Effector CD8-positive, alpha-beta T cell (primary cell): ENCODE measurements at places on chromosomes 1 and 21.

DNA sequence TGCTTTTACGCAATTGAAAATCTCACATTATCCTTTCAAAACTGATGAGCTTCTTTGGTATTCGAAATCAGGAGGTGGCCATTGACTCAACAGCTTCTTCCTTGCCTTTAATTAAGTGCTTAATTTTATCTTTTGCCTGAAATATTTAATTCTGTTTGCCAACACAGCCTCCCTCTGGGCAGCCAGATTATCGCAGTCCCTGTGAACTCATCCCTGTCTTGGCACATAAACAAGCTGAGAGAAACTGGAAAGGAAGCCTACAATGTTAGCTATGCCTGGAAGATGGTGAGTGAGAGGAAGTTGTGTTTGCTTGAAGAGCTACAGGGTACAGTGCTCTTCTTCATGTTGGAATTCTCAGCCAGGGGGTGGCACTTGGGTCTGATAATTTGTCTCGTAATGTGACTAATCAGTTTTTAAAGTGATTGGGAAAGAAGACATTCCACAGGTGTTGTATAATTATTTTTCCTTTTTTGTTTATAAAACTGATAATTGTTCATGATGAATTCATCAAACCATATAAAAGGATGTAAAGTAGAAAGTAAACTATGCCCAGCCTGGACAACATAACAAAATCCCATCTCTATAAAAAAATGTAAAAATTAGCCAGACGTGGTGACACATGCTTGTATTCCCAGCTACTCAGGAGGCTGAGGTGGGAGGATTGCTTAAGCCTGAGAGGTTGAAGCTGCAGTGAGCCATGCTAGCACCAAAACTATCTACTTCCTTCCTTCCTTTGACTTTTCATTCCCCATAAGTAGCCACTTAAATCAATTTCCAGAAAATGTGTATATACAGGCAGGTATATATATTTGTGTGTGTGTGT, 90.1 kb upstream of the RAVER2 start:
- DNase-seq, result no peak

GRCh38 chr1:119225831-119226230, 85.4 kb upstream of the WARS2 start:
- DNase-seq, result no peak

GRCh38 chr1:234958706-234959657, 169.7 kb downstream of the TOMM20 start:
- DNase-seq, result no peak

DNA sequence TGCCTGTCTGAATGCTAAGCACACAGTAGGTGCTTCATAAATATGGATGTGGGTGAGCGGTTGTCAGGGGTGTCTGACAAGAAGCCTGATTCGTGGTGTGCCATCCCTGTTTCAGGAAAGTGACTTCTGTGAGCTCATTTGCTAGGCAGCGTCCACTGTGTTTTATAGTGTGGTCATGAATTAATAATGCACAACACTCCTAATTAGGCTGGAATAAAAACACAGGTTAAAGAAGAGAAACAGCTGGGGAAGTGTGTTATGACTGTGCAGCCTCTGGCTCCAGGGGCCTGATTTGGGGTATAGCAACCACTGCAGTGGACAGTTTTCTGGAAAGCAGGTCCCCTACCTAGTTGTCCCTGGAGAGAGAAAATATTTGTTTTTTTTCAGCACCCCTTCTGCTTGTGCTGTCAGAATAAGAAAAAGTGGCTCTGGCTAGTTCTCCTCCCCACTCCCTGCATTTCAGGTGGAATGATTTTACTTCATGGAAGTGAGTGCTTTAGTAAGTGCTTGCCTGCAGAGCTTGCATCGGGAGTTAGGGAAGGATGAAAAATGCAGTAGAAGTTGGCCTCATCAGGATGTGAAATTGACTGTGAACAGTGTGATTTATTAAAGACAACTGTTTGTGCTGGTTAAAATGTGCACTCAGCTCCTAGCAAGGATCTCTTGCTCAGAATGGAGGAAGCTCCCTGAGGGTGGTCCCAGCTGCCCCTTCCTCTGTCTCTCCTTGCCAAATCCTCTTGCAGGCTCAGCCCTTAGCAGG, 333.8 kb downstream of the HHAT start:
- no peak for DNase-seq

DNA sequence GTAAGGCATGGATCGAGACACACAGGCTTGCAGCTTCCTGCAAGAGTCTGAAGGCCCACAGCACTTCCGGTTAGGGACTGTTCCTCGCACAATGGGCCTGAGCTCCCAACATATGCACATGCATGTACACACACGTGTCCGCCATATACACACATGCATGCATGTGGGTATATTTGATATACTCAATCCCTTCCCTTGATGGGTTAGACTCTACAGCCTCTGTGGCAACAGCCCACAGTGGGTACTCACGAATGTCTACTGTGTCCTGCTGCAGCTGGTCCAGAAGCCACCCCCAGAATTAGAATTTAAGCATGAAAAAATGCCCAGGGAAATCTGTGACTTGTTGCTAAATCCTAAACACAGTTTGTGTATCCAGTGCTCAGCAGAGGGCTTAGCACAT, 9.9 kb downstream of the F3 start:
- no peak for DNase-seq

GRCh38 chr1:7302126-7302525, 469.0 kb upstream of the VAMP3 start:
- no peak for DNase-seq

DNA sequence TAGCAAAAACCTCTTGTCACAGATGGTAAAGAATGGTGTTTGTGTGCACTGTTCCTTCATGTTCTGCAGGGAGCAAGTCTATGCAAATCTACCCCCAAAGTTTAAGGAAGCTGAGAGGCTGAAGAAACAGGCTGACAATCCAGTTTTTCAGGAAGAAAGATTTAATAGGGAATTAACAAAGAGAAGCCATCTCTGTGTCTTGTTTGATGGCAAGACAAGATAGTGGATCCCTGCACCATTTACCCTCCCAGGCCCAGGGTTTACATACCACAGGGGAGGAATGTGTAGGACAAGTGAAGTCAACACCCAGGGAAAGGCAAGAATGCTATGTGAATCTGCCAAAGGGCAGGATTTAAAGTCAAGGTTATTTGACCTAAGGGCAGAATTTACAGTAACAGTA, 48.1 kb upstream of the FNBP1L start:
- no peak for DNase-seq

DNA sequence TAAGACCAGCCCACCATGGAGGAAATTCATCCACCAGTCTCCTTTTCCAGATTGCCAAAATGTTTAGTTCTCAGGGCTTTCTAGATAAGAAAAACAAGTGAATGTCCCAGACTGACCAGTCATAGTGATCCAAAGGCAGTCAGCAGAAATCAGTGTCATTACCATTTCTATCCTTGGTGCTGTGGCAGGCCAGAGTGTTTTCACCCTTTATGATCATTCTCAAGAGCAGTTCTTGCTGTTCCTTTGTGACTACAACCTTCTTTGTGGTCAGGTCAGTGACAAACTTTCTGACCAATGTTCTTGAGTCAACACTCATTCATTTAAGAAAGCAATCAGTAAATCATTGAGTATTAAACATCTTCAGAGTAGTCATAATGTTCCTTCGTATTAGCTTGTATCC, 7.3 kb upstream of the DHCR24 start:
- DNase-seq, result no peak

GRCh38 chr1:2469103-2469940, 6.8 kb upstream of the PLCH2 start:
- DNase-seq, result no peak

GRCh38 chr1:1955621-1956094, 36.6 kb upstream of the TMEM52 start:
- DNase-seq, result no peak

- DNase-seq, result peak; percentile 11
Observed at GRCh38 chr1:197774466-197775281, 606 bp downstream of the DENND1B start.

DNA sequence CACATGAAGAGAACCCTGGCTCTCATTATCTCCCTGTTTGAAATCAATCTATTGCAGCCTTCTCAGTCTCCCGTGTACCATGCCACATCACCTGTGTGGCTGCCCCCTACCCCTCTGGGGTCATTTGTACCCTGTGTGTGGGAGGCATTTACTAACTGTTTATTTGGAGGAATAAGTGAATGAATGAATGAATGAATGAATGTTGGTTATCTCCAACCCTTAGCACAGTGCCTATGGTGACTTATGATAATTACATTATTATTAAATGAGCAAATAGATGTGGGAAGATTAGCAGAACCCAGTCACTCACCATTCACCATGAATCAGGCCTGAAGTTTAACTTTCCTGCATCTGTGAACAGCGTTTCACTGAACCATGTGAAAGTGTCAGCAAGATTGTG, 560.8 kb downstream of the MATN1 start:
- DNase-seq, result no peak

GRCh38 chr1:67134695-67135094, at the start of gene C1orf141:
C1orf141 (minus strand) TSS chr1:67134970; CDS start chr1:67127240, 7,730 bp downstream.
- peak; percentile 8 for DNase-seq

DNA sequence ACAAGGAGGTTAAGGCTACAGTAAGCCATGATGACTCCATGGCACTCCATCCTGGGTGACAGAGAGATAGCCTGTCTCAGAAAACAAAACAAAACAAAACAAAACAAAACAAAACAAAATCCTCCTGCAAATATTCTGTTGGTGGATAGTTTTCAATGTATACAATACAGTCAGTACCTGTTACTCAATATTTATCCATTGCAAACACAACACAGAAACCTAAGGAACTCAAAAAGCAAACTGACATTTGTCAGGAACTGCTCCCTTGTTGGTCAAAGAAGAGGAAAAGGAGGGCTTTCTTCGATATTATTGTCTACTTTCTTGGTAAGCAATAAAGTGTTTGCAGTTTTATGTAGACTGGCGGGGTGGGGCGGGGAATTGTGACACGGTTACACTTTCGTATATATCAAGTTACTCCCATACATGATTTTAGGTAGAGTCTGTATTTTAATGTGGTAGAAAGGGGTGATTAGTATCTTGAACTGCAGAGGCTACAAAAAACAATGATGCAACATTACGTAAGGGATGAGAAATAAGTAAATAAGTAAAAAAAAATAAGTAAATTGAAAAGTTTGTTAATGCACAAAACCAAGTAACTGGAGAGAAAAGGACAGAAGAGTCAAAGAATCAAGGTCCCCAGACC, 31.8 kb downstream of the APP start:
- DNase-seq, result no peak

- no peak for DNase-seq
Observed at GRCh38 chr1:164720440-164721227, 161.7 kb downstream of the PBX1 start.

DNA sequence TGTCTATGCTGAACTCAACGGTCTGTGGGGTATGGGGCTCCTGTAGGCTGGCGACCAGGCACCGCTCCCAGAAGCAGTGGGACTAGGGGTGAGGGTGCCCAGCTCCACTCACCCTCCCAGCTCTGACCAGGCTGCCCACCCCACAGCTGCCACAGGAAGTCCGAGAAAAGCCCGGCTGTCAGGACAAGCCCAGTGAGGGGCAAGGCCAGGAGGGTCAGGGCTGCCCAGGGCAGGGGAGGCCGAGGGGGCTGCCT, 3.5 kb upstream of the TMEM52 start:
- no peak for DNase-seq

DNA sequence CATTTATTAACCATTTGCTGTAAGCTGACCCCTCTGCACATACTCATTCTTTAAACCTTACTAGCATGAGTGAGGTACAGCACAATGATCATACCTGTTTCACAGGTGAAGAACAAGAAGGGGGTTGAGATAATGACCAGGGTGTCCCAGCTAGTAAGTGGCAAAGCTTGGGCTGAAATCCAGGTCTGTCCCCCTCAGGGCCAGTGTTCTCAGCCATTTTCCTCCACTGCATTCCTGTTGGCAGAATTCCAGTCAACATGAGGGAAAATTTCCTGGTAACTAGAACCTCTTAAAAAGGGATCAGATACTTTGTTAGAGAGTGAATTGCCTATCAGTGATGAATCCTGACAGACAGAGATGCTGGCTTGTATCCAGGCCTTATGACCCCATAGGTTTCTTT, 48.1 kb downstream of the SPATA46 start:
- DNase-seq, result no peak

DNA sequence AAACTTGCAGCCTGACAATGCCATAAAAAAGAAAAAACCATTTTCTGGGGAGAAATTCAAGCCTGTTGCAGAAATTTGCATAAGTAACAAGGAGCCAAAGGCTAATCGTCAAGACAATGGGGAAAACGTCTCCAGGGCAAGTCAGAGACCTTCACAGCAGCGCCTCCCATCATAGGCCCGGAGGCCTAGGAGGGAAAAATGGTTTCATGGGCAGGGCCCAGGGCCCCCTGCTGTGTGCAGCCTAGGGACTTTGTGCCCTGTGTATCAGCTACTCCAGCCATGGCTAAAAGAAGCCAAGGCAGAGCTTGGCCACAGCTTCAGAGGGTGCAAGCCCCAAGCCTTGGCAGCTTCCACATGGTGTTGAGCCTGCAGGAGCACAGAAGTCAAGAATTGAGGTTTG, 369.5 kb downstream of the NTNG1 start:
- no peak for DNase-seq

DNA sequence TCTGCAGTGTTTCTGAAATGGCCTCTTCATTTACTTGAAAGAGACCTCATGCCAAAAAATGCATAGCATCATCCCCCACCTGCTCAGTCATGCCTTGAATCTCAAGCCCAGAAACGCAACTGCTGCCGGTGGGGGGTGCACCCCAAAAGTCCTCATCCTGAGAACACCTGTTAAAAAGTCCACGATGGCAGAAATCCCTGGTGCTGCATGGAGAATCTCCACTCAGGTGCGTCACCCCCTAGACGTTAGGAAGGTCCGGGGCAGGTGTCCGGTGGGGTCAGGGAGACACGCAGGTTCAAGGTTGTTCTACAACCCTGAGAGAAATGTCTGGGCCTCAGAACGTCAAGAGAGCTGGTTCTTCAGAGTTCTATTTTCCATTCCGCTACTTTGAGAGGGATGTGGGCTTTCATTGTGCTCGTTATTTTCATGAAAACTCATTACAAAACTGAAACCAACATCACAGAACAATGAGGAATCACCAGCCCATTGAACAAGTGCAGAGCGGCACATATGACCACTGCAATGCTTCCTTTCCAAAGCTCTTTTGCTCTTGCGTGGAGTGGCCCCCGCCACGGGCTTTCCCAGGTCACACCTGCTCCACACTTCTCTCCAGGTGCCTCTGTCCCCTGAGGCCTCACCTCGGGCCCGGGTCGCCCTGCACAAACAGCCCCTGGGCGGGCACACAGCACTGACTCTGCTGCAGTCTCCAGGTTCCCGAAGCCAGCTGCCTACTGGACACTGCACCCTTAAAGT, 201.9 kb downstream of the TOMM20 start:
- no peak for DNase-seq

DNA sequence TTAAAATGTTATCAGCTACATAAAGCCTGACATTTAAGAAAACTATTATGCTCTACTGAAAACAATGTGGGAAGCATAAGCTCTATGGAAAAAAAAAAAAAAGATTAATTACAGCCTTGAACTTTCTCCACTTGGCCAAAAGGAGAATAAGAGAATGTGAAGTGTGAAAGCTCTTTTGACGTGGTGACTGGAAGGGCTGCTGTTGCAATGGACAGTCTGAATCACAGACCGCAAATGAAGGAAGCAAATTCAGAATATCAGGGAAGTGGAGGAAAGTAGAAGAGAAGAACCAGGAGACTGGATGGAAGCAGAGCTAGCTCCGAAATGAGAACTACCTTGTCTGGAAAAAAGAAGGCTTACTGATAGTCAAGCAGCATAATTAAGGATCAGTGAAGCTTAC, 106.8 kb downstream of the AK5 start:
- no peak for DNase-seq
